Stimulated activated CD8-positive, alpha-beta memory T cell treated with anti-CD3 and anti-CD28 coated beads, Interleukin-7, amount 100 ng/mL, for 48 hours (primary cell): ENCODE measurements at places on chromosomes 12 and 14.

DNA sequence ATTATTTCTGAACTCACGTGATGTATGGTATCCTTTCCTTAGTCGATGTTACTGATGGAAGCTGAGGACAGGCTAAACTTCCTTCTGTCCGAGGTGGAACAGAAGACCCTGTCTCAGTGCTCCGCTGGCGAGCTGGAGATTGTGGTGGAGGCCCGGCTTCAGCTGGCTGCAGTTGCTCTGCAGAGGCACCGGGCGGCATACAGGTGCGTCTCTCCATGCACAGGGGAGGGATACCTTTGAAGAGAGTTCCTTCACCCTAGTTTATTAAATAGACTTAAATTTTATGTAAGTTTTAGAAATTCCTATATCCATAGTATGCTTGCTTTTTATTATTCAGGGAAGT, 186.7 kb upstream of the NEDD1 start:
- no peak for DNase-seq

GRCh38 chr14:73234029-73234428, 3.3 kb upstream of the PAPLN start:
- no peak for DNase-seq

GRCh38 chr12:132886529-132887477, 602 bp downstream of the CHFR start:
- no peak for DNase-seq

- DNase-seq, result peak; percentile 86
Observed at GRCh38 chr14:77033622-77034589, 5.4 kb upstream of the IRF2BPL start.

DNA sequence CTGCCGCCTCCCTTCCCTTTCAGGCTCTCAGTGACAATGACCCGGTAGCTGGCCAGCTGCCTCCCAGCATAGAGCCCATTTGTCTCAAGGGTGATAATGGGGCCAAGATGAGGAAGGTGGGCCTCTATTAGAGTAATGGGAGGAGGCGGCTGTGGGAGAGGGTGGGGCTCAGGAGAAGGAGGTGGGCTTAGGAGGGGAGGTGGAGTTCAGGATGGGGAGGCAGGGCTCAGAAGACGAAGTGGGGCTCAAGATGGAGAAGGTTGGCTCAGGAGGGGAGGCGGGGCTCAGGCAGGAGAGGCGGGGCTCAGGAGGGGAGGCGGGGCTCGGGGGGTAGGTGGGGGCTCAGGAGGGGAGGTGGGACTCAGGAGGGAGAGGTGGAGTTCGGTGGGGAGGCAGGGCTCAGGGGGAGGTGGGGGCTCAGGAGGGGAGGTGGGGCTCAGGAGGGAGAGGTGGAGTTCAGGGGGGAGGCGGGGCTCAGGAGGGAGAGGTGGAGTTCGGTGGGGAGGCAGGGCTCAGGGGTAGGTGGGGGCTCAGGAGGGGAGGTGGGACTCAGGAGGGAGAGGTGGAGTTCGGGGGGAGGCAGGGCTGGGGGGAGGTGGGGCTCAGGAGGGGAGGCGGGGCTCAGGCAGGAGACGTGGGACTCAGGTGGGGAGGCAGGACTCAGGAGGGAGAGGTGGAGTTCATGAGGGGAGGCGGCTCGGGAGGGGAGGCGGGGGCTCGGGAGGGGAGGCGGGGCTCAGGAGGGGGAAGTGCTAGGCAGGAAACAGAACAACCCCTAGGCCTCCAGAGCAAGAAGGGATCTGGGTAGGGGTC, 36.8 kb downstream of the IQSEC3 start:
- no peak for DNase-seq

- DNase-seq, result no peak
Observed at GRCh38 chr12:91056488-91056887, 1.3 kb downstream of the KERA start.

DNA sequence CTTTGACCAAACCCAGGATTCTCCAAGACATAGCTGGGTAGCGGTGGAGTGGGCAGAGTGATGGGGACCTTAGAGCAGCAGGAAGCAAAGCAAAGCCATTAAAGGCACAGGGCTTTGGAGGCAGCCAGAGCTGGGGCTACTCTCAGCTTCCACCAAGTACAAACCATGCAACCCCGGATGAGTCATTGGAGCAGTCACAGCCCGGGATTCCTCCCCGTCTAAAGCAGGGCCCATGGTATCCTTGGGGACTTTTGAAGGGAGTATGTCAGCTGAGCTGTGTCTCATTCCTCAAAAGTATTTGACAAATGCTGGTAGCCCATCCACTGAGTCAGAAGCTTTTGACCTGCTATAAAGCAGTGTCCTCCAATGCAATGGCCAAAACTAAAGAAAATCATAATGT, 9.7 kb upstream of the IFI27 start:
- DNase-seq, result no peak

GRCh38 chr12:66879409-66879808, 200.5 kb upstream of the GRIP1 start:
- DNase-seq, result no peak

DNA sequence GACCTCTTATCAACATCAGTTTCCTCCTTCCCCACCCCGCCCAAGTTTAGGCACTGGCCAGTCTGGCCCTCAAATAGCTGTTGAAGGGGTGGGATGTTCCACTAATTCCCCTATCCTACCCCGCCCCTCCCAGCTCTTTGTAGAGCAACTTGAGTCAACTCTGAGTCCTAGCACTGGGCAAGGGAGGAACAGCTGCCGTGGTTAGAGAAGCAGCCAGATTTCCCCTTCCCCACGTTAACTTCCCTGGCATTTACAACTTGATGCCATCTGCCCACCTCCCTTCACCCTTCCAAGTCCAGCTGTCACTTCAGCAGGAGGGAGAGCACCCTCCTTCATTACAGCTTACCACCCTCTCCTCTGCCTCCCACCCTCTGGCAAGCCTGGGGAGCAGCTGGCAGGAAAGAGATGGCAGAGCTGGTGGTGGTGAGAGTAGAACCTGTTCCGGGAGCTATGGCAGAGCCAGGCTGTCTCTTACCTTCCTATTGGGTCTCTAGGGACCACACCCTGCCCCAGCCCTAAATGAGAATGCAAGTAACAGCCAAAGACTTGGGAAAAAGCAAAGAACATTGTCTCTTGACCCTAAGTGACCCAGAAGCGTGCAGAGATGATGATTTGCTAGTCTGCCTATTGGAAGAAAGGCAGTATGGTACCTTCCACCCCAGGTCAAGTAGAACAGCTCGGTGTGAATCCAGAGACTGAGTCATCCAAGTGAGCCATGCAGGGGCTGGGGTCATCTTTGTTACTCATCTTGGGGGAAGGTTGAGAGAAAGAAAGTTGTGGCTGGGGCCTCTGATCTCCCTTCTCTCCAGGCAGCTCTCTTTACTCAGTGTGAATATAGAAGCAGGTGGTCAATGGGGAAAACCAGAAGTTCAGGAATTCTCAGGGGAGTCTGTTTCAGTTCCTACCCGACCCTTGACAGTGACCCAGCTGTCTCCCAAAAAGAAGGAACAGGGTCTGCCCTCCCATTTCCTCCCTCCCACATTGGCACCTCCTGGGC, 1.5 kb downstream of the BLOC1S1 start:
- DNase-seq, result peak; percentile 52

DNA sequence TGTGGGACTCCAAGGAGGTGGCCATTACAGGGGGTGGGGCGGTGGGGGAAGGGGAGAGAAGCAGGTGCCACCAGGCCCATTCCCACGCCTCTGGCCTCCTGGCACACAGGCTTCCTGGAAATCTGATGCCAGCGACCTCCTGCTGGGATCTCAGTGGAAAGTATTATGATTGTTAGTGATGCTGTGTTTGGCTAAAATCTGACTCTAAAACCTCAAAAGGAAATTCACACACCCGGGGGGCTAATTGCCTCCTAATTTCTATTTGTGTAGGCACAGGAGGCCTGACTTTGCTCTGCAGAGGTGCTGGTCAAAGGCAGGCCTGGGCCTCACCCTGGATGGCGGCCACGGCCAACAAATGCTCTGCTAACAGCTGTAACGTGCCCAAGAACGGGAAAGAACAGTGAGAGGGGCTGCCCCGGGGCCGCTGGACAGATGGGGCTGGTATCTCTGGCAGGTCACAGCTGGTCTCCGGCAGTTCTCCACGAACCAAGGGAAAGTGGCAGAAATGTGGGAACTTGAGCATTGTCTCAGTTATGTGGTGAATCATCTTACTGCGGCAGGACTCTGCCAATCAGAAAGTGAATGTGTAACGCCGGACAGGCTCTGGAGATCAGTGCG, 14.3 kb downstream of the FAM181A start:
- no peak for DNase-seq

DNA sequence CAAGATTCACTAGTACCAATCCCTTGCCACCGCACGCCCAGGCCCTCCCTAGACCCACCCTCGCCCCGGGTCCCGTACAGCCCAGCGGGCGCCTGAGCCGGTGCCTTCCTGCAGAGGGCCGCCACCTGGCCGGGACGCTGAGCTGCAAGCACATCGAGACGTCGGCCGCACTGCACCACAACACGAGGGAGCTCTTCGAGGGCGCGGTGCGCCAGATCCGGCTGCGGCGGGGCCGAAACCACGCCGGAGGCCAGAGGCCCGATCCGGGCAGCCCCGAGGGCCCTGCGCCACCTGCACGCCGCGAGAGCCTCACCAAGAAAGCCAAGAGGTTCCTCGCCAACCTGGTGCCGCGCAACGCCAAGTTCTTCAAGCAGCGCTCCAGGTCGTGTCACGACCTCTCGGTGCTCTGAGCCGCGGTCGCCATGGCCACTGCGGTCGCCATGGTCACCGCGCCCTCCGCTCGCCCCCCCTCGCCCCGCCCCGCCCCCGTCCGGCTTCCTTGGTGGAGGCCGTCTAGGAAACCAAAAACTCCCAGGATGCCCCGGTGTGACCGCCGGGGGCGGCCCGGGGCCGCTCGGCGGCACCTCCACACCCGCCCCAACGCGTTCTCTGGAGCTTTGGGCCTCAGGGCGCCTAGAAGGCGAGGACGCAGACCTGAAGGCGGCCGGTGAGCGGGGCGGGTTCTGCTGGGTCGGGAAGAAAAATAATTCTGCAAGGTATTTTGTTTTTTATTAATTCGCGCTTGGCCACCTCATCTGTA, 3.7 kb downstream of the REM2 start:
- DNase-seq, result peak; percentile 56

GRCh38 chr14:67442139-67442906, 30.4 kb upstream of the PLEK2 start:
- no peak for DNase-seq

DNA sequence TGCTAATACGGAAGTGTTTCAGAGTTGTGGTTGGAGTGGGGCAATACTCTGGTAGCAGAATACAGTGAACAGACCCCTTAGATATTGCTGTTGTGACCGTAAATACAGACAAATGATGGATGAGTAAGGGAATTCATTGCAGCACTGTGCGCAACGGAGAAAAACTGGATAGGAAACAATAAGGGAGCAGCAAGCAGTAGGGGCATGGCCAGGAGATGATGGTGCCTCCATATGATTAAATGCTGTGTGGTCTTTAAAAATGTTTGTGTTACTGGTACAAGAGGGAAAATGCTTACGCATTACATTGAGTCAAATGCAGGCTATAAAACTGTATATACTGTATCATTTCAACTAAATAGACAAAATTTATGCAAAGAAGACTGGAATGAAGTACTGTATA, 61.6 kb downstream of the EML1 start:
- no peak for DNase-seq

- DNase-seq, result no peak
Observed at GRCh38 chr12:90909069-90909770, 45.8 kb downstream of the CCER1 start.

GRCh38 chr12:65100140-65100539, 21.0 kb downstream of the WIF1 start:
- no peak for DNase-seq

- DNase-seq, result no peak
Observed at GRCh38 chr14:24172261-24172860, 481 bp downstream of the REC8 start.

- DNase-seq, result no peak
Observed at GRCh38 chr12:49567302-49567610, 686 bp downstream of the MCRS1 start.

DNA sequence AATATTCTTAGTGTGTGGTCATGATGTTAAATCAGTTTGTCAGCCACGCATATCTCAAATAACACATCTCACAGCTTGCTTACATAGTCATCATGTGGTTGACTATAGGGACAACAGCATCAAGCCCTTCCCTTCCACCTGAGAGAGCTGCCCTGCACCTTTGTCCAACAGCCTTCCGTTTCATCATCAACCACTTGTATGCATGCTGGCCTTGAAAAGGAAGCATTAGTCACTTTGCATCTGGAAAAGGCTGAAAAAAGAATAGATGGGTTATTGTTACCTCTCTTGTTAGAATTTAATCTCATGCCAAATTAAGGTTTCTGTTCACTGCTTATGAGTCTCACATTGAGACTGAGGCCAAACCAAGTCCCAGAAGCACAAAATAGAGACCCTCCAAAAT, 1586.5 kb upstream of the SEL1L start:
- no peak for DNase-seq
